ENCODE measurements at places on chromosomes 2 and 18.

DNA sequence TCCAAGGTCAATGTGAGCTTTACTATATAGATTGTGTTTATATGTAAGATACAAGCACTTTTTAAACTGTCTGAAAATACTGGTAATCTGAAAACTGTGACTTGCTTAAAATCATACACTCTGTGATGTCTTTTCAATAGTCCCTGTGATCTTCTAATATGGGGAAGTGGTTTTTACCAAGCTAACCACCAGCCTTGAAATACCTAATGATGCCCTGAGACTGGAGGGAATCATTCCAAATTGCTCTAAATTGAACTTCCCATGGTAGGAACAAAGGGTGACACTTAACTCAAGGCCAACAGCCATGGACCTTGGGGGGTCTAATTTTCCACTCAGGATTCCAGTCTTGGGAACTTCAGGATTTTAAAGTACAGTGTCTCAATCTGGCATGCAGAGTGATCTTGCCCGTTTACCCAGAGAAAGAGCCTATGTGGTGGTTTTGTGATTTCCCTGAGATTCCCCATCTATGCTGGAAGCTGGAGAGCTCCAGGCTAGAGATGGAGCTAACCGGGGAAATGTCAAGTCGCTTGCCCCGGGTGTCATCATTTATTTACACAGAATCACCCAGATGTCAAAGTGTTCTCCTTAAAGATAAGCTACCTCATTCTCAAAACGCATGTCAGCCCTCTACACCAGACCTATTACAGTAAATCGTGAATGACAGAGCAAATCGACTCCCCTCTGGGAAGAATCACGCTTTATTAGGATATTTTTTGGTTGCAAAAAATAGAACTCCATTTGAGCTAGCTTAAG is 198.5 kb downstream of the SP3 start:
- DNase-seq: no peak

- no peak for DNase-seq
These were observed 130.0 kb upstream of the STON1 start for GRCh38 chr2:48399828-48400552.

GRCh38 chr2:223566396-223566795 is 35.8 kb downstream of the SCG2 start:
- DNase-seq: no peak

GRCh38 chr2:240795454-240795853 is 24.6 kb downstream of the KIF1A start:
- no peak for DNase-seq

DNA sequence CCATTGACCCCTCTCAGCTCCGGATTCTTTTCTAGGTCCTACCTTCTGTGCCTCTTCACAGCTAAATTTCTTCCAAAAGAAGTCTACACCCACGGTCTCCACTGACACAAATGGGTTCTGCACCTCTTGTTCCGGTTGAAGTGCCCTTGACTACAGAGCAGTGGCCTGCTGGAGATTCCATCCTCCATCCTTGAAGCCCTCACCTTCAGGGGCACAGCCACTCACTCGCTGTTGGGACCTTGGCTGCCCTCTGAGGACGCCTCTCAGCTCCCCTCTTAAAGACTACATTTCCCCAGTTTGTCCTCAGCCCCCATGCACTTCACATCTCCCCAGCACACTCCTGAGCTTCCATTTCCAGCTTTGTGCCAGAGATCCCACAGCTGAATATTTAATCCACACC is 226.3 kb downstream of the ATAD2B start:
- no peak for DNase-seq

DNA sequence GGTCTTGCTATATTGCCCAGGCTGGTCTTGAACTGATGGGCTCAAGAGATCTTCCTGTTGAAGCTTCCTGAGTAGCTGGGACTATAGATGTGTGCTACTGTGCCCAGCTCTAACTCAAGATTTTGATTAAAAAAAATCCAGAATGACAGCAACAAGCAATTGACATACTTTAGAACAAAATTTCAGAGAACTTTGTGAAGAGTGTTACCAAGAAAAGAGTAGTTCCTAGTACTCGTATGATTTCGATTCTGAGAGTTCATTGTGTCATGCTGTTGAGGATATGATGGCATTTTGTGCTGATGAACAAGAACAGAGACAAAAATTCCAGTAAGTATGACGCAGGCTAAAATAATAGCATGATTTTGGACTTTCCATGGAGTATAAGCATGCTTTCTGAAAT is 90.2 kb upstream of the TWSG1 start:
- peak; percentile 30 for DNase-seq

DNA sequence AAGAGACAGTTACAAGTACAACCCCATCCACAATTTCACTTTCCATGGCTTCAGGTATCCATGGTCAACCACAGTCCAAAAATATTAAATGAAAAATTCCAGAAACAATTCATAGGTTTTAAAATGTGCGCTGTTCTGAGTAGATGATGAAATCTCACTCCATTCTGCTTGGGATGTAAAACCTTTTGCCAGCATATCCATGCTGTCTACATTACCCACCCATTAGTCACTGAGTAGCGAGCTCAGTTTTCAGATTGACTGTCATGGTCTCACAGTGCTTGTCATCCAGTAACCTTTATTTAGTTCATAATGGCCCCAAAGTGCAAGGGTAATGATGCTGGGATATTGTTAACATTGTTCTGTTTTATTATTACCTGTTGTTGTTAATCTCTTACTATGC is 40.5 kb downstream of the SMAD4 start:
- DNase-seq: no peak
